ENCODE measurements at places on chromosomes 12 and 14. TPM values are rescaled to one million over a fixed set of nuclear protein-coding genes. Genes with fewer than 3 reads are reported as not detected.

DNA sequence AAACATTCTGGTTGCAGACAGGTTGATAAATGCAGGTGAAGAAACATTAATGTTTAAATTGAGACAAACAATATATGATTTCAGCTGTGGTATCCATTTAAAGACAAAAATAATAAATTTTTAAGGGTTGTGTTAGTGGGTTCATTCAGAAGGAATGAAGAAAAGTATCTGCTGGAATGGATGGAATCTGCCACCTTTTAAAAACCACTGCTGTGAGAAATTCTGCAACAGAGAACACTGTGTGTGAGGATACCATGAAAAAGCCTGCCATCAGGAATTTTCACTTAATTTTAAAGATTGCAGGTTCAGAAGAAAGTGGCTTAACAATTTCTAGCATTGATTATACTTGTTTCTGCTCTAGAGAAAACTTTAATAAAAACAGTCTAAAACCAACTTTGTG is 184.6 kb upstream of the SOX5 start:
- DNase-seq: no peak

DNA sequence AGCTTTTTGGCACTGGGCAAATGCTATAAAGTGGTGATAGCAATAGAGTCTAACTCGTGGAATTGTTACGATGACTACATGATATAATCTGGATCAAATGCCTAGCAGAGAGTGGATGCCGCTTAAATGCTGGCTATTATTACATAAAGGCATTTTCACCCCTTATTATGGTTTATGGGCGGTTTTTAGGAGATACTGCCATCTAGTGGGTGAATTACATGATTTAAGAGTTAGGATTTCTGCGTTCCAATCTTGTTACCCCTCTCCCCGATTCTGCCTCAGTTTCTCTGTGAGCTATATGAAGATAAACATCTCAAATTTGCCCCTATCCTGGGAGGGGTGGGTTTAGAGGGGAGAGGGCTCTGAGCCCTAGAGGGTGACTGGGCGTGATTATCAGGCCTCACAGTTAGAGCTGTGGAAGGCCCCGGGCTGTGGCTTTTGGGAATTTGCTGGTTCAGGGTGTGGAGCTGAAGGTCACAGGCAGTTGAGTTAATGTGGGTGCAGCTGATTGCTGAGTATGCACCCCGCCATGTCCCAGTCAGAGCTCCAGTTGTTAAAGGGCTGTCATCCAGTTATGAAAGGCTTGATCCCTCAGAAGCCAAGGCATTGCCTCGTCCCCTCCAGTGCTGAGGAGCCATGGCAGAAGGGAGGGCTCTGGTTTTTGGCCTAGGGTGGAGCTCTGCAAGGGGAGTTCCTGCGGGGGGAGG is 14.4 kb downstream of the CLSTN3 start:
- no peak for DNase-seq

Gene TC2N
- polyA plus RNA-seq: 4.2 TPM

Gene NPFF
- 1.0 TPM for polyA plus RNA-seq

- no peak for DNase-seq
These were observed 50.5 kb upstream of the ERGIC2 start for GRCh38 chr12:29431513-29431912.

GRCh38 chr14:60125918-60126317 is 34.2 kb downstream of the PCNX4 start:
- DNase-seq: no peak

DNA sequence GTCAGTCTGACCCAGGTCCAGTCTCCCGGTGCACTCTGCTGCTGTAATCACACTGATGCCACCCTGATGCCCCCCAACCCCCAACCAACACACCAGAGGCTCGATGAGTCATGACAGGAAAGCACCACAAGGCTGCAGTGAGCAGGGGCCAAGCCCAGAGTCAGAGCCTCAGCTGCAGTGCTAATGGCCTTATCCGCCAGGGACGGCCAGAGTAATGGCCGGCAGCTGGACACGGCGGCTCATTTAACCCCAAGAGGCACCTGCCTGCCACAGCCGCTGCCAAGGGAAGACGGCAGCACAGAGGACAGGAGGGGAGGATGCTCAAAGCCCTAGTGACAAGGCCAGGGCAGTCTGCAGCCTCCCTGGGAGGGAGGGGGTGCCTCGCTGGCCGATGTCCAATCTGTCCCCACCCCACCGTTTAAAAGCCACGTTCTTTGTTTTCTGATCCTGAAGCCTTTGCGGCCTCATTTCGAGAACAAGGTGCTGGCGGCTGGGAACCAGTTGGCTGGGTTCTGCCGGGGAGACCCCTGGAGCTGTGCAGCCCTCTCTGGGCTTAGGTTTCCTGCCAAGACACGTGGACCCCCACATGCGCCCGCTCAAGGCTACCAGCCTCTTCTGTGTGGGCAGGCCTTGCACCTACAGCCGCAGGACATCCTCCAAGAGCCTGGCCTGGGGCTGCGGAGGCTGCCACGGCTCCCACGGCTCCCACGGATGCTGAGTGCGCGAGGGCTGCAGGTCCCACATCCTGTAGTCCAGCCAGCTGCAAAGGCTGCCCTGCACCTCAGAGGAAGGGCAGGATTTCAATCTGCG is 13.1 kb downstream of the CCDC85C start:
- no peak for DNase-seq

DNA sequence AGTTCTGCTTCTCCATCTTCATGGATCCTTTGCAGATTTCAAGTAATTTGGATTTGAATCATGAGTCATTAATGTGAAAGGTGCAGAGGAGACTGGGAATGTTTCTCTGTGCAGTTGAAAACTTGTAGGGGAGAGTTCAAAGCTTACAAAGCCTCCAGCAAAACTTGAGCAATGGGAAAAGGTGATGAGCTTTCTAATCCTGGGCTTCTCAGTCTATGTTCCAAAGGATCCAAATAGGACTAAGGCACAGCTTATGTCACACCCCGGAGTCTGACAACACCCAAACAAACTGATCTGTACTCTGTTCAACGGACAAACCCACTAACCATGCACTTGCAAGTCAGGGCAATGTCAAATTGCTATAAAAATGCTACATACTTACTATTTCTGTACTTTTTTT is 134.8 kb downstream of the DUSP6 start:
- DNase-seq: no peak

- no peak for DNase-seq
These were observed 119.8 kb upstream of the SCAF11 start for GRCh38 chr12:46110223-46110611.

Gene HOXC5
- polyA plus RNA-seq: 3.5 TPM

Gene AKAP5
- polyA plus RNA-seq: 6.6 TPM

DNA sequence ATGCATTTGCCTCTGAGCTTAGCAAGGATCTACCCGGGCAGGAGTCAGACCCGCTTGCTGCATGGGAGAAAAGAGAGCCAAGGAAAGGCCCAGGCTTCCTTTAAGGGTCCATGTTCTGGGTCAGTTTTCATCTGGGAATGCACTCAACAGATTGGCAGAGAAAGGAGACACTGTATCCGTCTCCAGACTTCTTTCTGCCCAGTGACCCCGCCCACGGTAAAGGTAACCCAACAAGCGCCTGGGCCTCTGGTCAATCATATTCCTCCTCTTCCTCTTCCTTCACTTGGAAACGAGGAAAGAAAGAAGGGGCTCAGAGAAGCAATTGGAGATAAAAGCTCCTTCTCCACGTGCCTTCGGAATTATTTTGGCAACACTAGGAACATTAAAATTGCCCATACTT is 27.1 kb upstream of the TCP11L2 start:
- DNase-seq: no peak

- DNase-seq: no peak
These were observed 529 bp downstream of the PHLDA1 start for GRCh38 chr12:76031081-76031413.

DNA sequence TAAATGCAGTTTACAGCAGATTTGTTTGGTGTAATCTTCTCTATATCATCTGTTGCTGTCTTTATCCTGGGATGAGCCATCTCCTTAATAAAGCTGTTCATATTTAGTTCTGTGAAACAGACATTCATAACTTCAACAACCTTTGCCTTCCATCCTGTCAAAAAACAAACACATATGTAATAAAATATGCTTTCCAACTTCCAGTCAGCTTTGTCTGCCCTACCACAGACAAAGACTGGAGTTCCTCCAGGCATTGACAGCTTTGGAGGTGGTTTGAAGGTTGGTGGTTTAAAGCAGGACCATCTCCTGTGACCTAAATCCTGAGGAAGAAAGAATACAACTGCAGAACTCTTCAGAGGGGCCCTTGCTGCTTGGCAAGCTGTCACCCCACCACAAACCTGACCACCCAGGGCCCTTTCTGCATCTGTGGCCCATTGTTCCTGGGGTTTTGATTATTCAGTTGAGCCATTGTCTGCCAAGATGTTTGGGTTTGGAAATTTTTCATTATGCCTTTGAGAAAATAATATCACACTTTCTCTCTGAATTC is 28.2 kb upstream of the PTGR2 start:
- DNase-seq: no peak

- DNase-seq: no peak
These were observed 50.4 kb downstream of the STAB2 start for GRCh38 chr12:103637429-103637828.

DNA sequence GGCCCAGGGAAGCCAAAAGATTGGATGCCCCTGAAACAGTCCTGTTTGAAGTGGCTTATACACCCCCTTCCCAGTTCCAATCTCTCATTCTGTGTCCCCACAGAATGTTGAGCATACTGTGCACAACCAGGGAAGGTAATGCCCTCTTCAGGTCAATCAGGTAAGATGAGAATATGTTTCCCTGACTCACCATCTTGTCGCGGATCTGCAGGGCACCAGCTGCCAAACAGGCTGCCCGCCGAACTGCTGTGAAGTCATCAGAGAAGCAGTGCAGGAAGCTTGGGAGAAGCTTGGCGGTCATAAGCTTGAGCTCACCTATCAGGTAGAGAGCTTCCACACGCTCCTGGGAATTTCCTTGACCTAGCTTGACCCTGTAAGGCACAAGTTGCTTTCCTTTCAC is 9.6 kb downstream of the RIOX1 start:
- no peak for DNase-seq

DNA sequence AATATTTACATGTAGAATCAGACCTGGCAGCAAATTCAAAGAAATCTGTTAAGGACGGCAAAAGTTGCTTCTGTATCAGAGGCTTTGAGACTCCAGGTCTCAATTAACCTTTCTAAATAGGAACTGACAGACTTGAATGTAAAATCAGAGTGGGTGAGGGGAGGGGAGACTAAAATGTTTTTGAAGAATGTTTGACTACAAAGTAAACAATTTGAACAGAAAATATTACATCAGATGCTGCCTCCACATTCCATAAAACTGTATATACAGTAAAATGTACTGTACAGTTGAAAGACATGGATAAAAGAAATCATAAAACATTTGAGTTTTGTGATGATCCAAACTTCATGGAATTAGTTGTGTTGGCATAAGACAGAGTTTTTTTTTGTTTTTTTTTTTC is 49.5 kb upstream of the POC1B start:
- no peak for DNase-seq

DNA sequence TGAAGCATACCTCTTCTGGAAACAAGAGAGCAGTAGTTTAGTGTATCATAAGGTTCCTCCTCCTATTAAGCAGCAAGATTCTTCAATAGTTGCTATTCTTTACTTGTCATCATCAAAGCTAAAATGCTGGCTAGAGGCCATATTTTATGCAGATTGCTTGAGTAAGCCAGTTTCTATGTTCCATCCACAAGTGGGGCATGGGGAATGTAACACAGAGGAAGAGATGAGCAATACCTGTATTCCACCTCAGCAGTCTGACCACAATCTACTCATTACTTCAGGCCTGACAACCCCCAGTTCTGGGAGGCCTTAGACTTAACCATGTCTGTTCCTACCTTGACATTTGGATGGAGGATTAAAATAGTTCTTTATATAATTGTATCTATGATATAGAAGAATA is 423.6 kb downstream of the BTG1 start:
- DNase-seq: no peak

Gene PLA2G1B
- polyA plus RNA-seq: 0.59 TPM

DNA sequence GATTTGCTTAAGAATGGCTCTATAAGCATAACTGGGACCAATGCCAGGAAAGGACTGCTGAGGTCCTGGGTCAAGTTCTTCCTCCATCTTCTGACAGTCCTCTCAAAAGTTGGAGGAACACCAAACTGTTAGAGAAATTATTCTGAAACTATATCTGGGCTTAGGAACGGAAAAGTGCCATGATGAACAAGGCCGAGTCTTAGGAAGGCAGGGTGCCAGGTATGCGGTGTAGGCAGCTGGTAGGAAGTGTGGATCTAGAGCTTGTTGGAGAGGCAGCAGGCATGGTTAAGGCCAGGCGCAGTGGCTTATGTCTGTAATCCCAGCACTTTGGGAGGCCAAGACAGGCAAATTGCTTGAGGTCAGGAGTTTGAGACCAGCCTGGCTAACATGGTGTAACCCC is 7.7 kb downstream of the GNPTAB start:
- no peak for DNase-seq

DNA sequence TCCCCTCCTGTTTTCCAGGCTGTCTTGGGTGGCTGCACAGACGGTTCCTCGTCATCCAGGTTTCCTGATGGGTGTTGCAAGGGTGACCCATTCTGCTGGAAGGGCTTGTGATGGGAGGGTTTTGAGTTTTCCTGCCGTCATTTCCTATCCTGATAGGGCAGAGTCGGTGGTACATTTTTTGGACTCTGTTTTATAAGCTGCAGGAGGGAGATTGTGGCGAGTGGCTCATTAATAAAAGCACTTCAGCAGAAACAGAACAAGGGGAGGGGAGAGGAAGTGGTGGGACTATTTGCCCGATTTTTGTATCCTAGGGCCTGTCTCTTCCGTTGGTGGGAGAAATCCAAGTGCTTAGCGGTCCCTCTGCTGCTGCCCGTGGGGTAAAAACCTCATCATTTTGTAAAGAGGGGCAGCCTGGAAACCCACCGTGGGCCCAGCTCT is 40.0 kb downstream of the TSPAN9 start:
- no peak for DNase-seq

DNA sequence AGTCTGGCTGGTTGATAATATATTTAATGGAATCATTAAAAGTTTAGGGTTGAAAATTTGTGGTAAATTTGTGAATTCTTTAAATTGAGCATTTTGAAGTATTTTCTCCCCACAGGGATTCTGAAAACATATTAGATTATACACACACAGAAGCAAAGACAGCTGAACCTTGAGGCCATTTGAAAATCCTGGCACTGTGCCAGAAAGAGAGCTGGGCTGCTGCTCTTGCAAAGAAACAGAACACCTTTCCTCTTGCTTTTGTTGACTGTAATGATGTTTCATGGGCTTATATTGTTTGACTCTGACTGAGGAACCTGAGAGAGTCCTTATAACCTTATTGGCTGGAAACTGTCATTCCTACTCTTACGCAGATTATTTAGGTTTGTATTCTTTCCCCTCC is 4.8 kb downstream of the RNF34 start:
- DNase-seq: no peak

- no peak for DNase-seq
These were observed 121.3 kb downstream of the SAMD4A start for GRCh38 chr14:54688229-54688628.

Gene FOXA1
- 0.75 TPM for polyA plus RNA-seq

GRCh38 chr14:35121887-35122695 is at the start of the genes PPP2R3C and PRORP:
PPP2R3C (minus strand) TSS chr14:35121990; CDS start chr14:35121959, 31 bp downstream.
PRORP (plus strand) TSS chr14:35122552; CDS start chr14:35123246, 694 bp downstream.
- peak; percentile 93 for DNase-seq

Gene LAG3
- polyA plus RNA-seq: 3.1 TPM
